Thymus (tissue), 14 donors: ENCODE measurements at places on chromosomes 3 and 15.

- no peak for DNase-seq
Measured at GRCh38 chr3:134644731-134645514, 5.9 kb downstream of the KY start.

DNA sequence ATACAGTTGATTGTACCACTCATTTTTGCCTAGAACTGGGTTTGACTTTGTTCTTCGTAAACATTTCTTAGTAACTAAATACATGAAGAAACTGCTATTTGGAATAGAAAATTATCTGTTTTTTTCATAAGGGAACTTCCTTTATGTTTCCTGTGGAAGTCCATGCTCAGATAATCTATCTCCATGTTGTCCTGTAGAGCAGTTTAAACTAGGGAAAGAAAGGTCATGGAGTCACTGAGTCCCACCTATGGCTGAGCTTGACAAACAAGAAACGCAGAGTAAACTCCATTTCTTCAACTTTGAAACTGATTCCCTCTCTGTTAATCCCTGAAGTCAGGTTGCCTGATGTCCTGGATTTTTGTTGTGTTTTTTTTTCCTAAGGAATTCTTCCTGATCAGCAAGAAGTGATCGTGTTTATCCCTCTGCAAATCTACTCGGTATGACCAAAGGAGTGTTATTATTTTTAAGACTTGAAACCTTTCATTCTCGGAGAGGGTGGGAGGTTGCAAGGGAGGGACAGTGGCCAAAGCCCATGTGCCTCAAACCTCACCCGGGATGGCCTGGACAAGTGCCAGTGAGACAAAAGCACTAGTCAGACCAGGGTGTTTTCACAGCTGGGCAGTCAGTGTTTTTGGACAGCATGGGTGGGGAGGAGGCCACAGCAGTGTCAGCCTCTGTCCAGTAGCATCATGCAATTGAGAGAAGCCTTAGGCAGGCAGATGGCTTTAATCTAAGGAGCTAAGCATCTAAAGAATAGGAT lies 129.8 kb upstream of the PHLDB2 start:
- DNase-seq: no peak

GRCh38 chr3:134201201-134202130 lies 49.2 kb downstream of the RYK start:
- DNase-seq: no peak

GRCh38 chr3:58484045-58484721 lies 7.7 kb upstream of the KCTD6 start:
- DNase-seq: no peak

GRCh38 chr15:100310041-100310405 lies 31.8 kb downstream of the ADAMTS17 start:
- DNase-seq: no peak

DNA sequence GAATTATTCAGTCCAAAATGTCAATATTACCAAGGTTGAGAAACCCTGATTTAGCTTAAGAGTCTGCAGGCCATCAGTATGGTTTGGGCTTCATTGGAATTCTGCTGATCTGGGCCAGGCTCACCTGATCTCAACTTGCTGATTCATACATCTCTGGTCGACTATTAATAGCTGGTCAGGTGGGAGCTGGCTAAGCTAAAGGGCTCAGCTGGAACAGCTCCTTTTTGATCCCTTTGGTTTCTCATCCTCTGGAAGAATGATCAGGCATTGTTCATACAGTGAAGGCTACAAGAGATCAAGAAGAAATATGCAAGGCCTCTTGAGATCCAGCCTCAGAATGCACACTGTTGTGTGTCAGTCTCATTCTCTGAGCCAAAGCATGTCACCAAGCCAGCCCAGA lies 123.3 kb upstream of the MME start:
- DNase-seq: no peak

DNA sequence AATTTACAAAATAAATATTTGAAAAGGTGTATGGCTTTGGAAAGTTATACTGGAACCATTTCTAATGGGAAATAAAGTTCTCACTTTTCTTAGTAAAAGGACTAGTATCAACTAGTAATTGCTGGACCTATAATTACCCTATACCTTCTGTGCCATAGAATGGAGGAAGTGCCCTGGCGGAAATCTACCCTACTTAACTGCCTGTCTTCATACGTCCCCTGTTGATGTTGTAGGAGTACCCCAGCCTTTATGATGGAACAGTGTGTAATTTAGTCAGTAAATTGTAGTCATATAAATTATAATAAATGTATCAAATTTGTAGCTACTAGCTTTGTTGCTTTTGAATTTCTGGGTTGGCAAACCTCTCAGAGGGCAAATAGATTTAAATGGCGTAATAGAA lies 149.9 kb downstream of the LPP start:
- no peak for DNase-seq

DNA sequence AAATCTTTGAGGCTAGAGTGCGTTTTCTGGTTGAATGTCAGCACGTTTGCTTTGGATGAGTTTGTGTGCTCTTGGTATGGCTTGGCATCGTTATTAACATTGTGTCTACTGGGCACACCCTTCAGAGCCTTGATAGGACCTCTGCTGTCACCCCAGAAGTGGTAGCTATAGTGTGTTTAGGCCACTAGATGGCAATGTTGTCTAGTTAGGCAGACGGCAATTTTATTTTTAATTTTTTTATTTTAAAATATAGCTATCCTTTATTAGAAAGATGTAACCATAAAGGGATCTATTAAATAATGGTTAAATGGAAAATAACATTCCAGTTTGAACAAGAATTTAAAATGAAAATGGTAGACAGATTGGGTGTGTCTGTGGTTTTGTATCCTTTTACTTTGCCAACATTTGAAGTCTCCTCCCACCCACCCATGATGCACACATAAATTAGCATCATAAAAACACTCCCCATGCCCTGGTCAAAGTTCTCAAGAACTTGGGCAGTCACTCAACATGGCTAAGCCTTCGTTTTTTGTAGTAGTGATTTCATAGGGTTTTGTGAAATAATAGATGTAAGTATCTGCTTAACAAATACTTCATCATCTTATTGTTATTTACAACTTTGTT lies 200.7 kb downstream of the KCNH8 start:
- no peak for DNase-seq

DNA sequence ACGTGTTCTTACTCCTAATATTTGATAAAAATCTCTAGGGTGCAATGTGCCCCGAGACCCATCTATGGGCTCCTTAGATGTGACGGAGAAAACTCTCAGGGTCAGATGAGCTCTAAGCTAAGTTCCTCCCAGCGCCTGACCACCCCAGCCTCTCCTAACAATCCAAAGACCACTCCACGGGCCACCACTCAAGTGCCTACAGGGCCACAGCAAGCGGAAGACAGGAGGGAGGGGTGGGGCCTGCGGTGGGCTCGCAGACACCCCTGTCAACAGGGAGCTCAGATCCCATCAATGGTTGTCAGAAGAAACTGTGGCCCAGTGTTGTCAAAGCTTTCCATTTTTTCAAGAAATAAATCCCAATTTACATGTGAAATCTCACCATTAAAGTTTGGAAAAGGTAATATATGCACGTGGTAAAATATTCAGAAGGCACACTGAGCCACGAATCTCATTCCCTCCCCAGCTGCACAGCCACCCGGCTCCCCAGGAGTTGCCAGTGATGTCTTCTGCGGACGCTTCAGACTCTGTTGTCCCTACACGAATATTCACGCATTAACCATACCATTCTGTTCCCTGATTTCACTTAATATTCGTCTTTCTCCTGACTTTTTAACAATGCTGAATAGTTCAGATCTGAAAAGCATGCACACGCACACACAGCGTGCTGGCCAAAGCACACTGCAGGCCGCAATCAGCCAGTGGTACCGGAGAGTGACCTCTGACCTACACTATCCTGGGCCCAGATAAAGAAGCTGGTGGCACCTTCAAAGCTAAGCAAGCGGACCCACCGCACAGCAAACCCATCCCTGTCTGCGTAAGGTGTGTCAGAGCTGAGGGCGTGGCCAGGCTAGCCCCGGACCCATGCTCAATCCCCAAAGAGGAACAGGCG lies 19.1 kb downstream of the TNK2 start:
- no peak for DNase-seq

DNA sequence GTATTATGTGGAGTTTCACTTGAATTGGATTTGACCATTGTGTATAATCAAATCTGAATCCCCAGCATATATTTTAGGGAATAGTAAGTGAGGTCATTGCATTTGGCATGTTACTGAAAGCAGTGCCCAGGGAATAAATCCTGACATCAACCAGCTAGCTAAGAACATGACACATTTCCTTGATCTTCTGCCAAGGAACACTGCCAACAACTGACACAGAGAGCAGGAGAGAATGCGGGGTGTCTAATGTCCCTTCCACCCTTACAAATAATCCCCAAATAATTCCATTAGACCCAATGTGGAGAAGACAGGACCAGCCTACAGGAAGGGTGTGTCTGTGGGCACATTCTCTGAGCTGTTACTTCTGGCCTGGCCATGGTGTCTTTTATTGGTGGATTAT lies 30.6 kb upstream of the UBE3A start:
- no peak for DNase-seq

DNA sequence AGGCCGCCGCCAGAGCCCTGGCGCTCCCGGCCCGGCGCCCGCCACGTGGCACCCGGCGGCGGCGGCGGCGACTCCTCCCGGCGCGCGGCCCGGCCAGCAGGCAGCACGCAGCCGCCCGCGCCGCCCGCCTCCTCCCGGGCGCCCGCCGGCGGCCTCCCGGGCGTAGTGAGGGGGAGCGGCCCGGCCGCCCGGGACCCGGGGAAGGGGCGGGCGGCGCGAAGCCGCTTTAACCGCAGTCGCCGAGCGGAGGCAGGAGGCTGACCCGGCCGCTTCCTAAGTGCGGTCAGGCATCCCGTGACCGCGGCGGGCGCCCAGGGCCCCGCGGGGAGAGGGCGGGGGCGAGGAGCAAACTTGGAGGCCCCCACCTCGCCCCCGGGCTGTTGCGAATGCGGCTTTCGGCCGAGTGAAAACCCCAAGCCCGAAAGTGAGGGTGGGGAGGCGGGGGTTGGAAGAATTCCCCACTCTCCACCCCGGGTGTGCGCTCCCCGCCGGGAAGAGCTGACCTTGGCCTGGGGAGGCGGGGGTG lies 1.7 kb upstream of the HES1 start:
- no peak for DNase-seq

- DNase-seq: no peak
Measured at GRCh38 chr3:42739401-42740158, 33.5 kb downstream of the CCDC13 start.

- DNase-seq: no peak
Measured at GRCh38 chr15:65833501-65834205, 35.6 kb upstream of the RAB11A start.

DNA sequence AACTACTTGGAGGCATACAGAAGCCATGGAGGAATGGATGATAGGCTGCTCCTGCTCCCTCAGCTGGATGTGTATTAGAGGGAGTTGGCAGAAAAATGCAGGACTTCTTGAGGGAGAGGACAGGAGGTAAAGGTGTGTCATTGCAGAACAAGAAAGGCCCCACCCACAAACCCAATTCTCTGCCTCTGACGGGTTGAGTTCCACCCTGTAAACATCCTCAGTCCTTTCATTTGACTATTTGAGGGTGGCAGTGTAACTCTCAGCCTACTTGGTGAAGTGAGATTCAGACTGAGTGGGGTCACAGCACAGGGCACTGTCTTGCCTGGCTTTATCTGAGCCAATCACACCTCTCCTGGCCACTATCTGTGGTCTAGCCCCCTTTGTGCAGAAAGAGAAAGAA lies at the start of gene TPRG1:
TSS of gene TPRG1 (plus strand) at position 265 of the 400 bp plus-strand sequence. CDS start 35,414 bp downstream, outside the sequence.
- DNase-seq: peak; percentile 42

- no peak for DNase-seq
Measured at GRCh38 chr3:59481776-59482400, 432.1 kb upstream of the CFAP20DC start.

DNA sequence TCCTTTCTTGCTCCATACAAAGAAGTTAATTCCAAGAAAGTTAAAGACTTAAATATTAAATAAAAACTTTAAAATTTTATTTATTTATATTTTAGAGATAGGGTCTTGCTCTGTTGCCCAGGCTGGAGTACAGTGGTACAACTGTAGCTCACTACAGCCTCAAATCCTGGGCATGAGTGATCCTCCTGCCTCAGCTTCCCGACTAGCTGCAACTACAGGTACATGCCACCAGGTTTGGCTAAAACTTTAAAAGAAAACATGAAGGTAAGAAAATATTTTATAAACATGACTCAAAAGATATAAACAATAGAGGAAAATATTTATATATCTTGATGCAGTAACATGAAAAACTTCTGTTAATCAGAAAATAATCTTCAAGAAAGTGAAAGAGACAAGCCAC lies 33.2 kb downstream of the ADIPOQ start:
- DNase-seq: no peak

DNA sequence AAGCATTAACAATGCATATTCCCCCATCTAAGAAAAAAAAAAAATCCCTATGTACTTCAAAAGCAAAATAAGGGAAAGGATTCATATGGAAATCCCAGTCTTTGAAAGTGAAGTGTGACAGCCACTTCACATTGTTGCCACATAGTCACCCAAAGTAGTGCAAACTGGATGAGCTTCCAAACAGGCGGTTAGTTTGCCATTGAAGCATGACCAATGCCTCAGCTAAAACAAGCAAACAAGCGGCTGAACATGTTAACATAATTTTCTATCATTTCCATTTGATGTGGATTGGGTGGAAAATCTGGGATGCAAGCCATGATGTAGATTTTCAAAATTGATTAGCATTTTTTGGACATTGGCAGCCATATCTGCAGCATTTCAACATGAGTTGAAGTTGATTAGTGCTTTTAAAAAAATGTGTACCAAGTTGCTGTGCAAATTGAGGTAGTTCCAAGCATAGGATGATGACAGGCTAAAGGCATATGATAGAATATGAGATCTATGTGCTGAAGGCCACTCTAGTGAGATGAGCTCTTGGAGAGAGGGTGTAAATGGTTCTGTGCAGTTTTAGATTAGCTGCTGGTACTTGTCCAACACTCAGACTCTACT lies 405.2 kb downstream of the NR2F2 start:
- DNase-seq: no peak

GRCh38 chr3:168141405-168141998 lies 45.8 kb upstream of the GOLIM4 start:
- no peak for DNase-seq
